ENCODE measurements at places on chromosomes 1 and 21.

- DNase-seq: no peak
These were observed 24.6 kb downstream of the UBE4B start for GRCh38 chr1:10057343-10057742.

DNA sequence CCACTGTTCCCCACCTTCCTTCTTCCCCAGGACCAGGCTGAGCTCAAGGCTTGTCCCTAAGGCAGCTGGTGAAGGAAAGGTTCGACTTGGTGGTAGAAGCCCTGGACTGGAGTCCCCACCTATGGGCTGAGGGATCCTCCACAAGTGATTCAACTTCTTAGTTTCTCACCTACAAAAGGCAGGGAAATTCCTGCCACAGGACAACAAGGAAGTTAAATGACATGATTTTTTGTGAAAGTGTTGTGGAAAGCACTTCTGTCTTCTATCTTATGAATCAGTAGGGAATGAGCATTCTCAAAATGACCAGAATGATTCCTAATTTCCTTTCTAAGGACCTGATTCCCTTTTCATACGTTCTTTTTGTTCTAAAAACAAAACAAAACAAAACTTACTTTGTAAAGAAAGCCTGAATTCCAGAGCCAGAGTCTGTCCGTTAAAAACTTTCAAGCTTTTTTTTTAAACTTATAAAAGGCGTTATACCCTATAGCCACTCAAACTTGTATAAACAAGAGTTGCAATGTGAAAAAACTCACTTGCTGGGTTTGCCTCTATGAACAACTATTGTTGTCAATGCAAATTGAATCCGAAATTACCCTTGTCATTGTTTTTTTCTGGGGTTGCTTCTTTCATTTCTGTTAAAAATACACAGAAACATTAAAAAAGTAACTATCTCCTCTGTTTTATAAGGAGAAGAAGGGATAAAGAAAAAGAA is 12.2 kb downstream of the KCNJ15 start:
- no peak for DNase-seq

- DNase-seq: no peak
These were observed 48.7 kb upstream of the PSEN2 start for GRCh38 chr1:226821719-226822085.

GRCh38 chr1:210822932-210823331 is 311.0 kb downstream of the KCNH1 start:
- DNase-seq: no peak

DNA sequence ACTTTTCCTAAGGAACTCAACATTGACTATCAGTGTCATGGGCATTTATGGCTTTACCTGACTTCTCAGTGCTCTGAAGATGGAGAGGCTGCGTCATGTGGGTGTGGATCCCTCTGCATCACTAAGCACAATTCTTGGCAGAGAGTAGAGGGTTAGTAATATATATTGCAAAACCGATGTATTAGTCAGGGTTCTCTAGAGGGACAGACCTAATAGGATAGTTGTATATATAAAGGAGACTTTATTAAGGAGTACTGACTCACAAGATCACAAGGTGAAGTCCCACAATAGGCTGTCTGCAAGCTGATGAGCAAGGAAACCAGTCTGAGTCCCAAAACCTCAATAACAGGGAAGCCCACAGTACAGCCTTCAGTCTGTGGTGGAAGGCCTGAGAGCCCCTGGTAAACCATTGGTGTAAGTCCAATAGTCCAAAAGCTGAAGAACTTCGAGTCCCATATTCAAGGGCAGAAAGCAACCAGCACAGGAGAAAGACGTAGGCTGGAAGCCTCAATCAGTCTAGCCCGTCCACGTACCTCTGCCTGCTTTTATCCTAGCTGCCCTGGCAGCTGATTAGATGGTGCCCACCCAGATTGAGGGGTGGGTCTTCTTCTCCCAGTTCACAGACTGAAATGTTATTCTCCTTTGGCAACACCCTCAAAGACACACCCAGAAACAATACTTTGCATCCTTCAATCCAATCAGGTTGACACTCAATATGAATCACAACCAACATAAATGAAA is 159.7 kb upstream of the NRIP1 start:
- no peak for DNase-seq

DNA sequence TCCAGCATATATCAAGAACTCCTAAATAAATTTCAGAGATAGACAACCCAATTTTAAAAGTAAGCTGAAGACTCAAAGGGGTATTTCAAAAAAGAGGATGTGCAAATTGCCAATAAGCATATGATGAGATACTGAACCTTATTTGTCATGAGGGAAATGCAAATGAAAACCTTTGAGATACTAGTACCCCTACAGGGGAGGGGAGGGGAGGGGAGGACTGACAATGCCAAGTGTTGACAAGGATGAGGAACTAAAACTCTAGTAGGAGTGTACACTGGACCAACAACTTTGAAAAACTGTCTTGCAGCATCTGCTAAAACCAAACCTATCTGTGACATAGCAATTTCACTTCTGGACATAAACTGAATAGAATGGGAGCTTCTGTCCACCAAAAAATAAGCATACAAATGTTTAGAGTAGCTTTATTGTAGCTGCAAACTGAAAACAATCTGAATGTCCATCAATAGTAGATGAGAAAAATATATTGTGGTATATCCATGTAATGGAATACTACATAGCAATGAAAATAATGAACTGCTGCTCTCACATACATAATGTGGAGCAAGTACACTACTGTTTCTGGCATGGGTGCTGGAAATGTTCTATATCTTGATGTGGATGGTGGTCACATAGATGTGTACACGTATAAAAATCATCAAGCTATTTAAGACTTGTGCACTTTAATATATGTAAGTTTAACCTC is 57.2 kb downstream of the CDK18 start:
- DNase-seq: no peak

GRCh38 chr21:45590726-45591618 is 48.7 kb upstream of the SLC19A1 start:
- DNase-seq: peak; percentile 66

DNA sequence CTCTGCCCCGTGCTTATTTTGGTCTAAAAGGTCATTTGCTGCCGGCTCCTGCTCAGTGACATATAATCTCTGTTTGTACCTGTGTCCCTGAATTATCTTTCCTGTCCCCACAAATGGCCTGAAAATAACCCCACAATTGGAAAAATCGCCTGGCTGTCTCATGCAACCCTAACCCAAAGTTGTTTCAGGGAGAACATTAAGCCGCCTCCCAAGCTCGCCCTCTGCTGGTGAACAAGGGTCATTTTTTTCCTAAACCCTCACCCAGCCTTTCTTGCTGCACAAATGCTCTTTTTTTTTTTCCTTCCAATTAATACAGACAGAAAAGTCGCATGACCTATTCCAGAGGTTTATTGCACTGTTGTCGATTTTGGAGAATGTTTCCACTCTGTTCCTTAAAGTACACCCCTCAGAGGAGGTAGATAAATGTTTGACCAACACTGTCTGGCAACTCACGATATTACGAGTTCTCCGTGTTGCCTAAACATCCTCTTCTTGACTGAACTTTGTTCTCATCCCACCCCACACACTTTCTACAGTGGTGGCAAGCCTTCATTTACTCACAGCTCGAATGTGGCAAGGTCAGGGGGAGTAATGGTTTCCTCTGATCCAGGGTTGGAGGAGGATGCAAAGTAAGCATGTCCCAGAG is 148.7 kb downstream of the ZZZ3 start:
- DNase-seq: peak; percentile 53

DNA sequence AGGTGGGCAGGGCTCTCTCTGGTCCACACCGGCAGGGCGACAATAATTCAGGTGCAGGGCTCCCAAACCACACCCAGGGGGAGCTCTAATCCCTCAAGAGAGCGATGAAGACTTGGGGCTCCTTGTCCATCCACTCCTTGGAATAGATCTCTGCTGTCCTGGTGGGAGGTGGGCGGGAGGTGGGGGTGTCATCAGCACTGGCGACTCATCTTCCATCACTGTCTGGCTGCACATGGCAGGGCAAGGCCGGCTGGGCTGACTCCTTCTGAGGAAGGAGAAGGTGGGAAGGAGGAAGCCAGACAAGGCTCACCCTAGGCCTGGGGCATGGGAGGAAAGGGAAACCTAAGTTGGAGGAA is 29.3 kb downstream of the TNNT2 start:
- DNase-seq: peak; percentile 37

- no peak for DNase-seq
These were observed 9.8 kb downstream of the COL8A2 start for GRCh38 chr1:36115200-36115669.

DNA sequence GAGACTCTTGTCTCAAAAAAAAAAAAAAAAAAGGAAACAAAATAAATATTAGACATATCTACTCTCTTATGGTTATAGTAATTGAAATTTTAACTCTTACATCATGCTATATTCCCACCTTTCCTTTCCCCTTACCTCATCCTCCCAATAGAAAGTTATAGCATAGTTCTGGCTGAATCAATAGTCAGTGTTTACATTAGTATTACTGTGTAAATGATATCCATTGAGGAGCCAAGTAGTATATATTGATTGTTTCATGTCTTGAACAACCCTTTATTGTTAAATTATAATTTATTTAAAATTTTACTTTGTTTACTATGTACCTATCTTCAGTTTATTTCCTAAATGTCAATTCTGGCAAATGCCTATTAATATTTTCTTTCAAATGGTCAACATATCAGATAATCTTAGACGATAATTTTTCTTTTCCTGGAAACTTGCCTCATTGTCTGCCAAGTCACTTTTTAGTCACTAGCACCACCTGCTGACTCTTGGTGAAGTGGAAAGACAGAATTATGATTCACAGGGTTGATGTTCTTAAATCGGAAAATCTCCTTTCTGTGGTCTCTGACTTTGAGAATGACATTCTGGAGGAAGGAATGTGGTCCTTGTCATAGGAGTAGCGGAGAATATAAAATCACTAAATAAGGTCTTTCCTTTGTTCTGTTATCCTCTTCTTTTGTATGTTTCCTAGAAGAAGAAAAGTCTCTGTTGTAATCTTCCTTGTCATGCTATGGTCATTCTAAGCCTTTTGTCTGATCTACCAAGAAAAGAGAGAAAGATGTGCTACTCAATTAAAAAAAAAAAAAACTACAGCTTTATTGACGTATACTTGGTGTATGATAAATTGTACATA is 8.6 kb downstream of the HJV start:
- peak; percentile 50 for DNase-seq

GRCh38 chr1:216478238-216478637 is 55.0 kb upstream of the USH2A start:
- DNase-seq: no peak

- DNase-seq: no peak
These were observed 119.0 kb upstream of the TNR start for GRCh38 chr1:175862408-175862807.
